ENCODE measurements at places on chromosomes 2 and 18.

DNA sequence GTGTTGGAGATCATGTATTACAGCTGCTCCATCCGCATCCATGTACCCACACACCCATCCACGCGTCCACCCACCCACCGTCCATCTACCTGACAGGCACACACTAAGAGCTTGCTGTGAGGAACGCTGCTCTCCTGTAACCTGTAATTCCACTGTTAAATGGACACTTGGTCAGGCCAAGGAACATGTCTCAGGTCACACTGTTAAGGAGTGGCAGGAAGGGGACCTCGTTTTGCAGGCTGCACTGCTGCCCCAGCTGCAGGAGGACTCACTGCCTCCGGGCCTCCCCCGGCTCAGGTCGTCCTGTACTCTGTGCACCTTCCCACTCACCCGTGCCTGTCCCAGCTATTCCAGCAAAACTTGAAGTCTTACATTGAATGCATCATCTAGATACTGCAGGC lies 170.5 kb downstream of the EIPR1 start:
- no peak for ATAC-seq

- no peak for ATAC-seq
These were observed 49.8 kb upstream of the NAB1 start for GRCh38 chr2:190599073-190599472.

DNA sequence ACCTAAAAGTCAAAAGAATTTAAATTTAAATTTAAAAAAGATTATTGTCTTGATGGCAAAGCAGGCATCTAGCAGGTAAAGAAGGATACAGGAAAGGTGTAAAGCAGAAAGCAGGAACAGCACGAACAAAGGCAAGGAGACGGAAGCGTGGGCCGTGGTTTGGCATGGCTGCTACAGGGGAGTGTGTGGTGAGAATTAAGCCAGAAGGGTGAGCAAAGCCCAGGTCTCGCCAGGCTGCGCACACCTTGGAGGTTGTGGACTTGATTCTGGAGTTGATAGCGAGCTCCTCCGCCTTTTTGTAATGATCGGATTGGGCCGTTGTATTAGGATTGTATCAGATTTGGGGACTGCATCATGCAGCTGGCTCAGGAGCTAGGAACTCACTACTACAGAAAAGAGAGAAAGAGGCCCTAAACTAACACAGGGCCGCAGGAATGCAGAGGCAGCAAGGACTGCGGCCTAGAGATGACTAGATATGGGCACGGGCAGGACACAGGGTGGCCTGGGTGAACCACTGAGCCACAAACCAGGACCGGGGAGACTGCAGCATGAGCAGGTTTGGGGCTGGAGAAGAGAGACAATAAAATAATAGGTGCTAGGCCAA lies 71.4 kb upstream of the TMEM247 start:
- ATAC-seq, result no peak

GRCh38 chr2:44155666-44156446 lies 12.8 kb upstream of the PPM1B start:
- no peak for ATAC-seq

- no peak for ATAC-seq
These were observed 123.7 kb downstream of the FTCDNL1 start for GRCh38 chr2:199727306-199727705.

- no peak for ATAC-seq
These were observed 200.4 kb downstream of the TSN start for GRCh38 chr2:121955872-121956271.

DNA sequence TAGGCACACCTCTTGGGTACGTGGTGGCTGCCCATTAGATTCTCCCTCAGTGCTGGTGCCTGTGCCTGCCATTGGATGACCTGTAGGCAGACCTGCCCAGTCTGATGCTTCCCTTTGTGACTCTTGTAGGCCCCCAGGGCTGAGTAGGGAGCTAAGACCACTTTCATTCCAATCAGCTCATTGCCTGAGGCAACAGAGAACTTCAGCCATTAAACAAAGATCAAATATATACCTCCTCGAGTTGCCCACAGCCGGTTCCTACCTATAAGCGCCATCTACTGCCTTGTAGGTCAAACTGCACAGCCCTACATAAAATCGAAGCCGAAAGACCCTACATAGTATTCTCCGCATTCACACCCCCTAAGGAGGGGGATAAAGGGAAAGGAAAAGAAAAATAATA lies 184.6 kb downstream of the ETAA1 start:
- ATAC-seq, result no peak

- no peak for ATAC-seq
These were observed 52.4 kb downstream of the SPTBN1 start for GRCh38 chr2:54508541-54508940.

- no peak for ATAC-seq
These were observed 48.5 kb downstream of the RTN4 start for GRCh38 chr2:55001716-55002115.

DNA sequence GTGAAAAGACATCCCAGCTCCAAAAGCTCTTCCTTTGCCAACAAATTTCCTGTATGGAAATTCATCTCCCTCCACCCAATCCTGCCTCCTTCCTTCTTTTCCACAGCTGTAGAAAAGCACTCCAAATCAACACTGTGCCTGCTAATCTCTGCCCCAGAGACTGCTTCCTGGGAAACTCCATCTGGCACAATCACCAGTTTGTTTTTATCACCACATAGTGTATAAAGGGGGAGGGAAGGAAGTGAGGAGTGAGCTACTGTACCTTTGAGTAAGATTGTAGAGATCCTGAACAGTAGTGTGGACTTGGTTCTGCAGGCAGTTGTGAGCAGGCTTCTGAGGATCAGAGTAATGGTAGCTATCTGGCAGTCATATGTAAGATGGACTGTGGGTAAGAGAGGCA lies 14.7 kb upstream of the FAM237A start:
- ATAC-seq, result no peak

- ATAC-seq, result no peak
These were observed 716.4 kb downstream of the RNF144A start for GRCh38 chr2:7633566-7634153.

DNA sequence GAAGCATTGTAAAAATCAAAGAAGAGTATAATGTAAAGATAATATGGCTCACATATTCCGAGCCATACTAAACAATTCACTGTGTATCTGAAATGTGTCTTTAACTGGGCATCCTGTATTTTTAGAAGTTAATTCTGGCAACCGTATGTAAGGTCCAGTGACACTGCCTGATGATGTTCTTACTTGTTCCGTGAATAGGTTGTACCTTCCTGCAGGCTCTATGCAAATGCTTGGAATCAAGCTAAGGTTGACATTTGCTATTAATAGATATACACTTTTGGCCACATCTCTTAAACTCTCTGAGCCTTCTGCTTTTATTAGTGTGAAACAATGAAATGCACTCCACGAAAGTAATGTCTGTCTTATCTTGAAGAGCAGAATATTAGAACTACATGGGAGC lies 534.6 kb downstream of the CCDC85A start:
- no peak for ATAC-seq

GRCh38 chr2:26080356-26080755 lies 46.5 kb downstream of the RAB10 start:
- no peak for ATAC-seq

- no peak for ATAC-seq
These were observed 216.5 kb downstream of the CDCA7 start for GRCh38 chr2:173571021-173571821.

DNA sequence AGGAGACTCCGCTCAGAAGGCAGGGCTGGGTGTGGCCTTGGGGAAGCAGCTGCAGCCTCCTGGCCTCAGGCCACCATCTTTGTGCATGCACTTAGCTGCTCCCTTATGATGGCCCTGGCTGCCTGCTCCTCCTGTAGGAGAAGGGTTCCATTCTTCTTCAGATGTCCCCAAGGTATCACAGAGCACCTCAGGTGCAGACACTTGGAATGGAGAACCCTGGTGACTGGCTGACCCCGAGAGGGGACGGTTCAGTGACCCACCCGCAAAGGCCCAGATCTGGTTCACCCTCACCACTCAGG lies 9.6 kb downstream of the GPAT2 start:
- ATAC-seq, result no peak
